ENCODE measurements at places on chromosomes 12 and 14.

- DNase-seq, result no peak
Measured at GRCh38 chr14:33629792-33630191, 321.1 kb downstream of the EGLN3 start.

- no peak for DNase-seq
Measured at GRCh38 chr14:65770681-65771080, 358.2 kb downstream of the FUT8 start.

GRCh38 chr12:124422570-124423523, 128.0 kb downstream of the RFLNA start:
- peak; percentile 10 for DNase-seq

- DNase-seq, result no peak
Measured at GRCh38 chr12:77685901-77686300, 144.8 kb upstream of the NAV3 start.

DNA sequence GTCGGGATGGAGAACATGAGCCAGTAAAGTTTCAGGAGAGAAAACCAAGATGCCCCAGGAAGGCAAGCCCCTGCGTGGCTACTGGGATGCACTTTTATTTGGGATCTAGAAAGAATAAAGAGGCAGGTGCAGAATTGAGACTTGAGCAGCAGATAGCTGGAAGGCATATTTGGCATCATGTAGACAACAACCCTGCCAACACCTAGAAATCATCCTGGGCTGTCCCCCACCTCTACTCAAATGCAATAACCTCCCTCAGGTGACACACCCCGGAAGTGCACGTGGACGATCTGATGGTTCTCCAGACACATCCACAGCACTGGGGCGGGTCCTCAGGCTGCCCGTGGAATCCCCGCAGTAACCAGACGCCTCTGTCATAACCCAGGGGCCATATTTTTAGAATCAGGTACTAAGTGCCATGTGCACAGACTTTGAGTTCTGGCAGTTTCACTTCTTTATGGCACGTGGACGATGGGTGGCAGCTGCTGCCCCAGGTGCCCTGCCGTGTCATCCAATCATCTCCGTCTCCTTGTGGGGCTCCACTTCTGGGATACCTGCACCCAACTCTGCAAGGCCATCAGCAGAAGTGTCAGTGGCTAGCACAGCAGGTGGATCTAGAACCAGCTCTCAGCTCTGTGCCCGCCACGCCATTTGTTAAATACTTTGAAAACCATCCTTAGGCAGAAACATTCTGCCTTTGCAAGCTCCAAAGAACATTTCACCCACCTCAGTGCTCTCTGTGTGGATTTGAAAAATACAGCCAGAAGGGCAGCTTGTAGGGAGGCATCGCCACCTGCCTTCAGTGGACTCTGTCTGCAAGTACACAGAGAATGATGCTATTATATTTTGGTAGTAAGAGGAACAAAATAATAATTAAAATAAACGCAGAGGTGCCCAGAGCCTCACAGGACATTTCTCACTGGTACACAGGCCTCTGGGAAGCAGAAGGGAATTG, 771.7 kb upstream of the TMEM132C start:
- no peak for DNase-seq

- no peak for DNase-seq
Measured at GRCh38 chr14:24388474-24389179, 10.2 kb upstream of the NYNRIN start.

GRCh38 chr12:65443038-65443437, 164.6 kb downstream of the MSRB3 start:
- no peak for DNase-seq

DNA sequence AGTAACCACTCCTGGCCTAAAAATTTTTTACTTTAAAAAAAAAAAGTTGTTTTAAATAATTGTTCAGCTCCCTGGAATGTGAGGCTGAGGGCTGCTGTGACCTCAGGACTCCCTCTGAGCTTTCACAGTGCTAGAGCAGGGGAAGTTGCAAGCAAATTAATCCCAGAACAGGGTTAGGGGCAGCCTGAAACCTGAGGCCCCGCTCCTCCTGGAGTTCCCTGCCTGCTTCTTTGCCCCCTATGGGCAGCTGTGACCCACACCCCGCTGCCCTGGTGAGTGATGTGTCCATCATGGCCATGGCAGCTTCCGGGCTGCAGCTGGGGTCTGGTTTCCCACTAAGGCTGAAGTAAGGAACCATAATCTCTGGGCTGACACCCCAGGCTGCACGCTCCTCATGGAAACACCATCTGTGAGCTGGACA, 9.5 kb downstream of the RITA1 start:
- DNase-seq, result no peak

DNA sequence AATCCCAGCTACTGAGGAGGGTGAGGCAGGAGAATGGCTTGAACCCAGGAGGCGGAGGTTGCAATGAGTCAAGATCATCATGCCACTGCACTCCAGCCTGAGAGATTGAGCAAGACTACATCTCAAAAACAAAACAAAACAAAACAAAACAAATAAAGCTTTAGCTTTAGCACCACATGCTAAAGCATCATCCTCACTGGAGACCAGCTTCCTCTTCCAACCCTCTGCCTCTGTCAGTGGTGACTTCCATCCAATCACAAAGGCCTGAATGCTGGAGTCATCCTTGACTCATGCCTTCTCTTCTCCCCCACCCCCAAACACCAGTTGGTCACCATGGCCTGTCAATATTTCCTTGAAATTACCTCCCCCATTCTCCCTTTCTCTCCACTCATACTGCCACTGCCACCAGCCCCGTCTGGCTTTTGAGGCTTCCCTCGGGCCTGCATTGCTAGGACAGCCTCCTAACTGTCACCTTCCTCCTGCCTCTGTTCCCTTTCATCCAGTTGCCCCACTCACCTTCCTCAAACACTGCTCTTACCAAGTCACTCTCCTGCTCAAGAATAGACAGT, 1.4 kb downstream of the ZNF385A start:
- no peak for DNase-seq

DNA sequence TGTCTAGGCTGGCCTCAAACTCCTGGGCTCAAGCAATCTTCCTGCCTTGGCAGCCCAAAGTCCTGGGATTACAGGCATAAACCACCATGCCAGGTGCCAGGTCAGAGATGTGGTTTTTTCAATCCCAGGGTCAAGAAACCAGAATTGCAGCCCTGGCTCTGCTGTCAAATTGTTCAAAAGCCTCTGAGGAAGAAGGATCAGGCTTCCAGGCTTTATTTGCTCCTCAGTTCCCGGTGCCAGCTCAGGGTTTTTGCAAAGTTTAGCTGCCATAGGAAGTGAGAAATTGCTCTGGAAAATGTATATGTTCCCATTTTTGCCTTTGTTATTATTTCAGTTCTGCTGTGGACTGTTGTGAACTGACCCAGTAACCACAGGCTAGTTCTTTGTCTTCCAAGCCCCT, 28.7 kb downstream of the WNT5B start:
- DNase-seq, result no peak

- DNase-seq, result no peak
Measured at GRCh38 chr14:85037411-85037810, 492.5 kb upstream of the FLRT2 start.

DNA sequence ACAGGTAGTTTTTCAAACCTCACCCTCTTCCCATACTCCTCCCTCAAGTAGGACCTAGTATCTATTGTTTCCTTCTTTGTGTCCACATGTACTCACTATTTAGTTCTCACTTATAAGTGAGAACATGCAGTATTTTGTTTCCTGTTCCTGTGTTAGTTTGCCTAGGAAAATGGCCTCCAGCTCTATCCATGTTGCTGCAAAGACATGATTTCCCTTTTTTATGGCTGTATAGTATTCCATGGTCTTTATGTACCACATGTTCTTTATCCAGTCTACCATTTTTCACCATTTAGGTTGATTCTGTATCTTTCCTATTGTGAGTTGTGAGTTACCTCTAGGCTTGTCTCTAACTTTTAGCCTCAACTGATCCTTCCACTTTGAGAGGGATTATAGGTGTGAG, 310.7 kb downstream of the PRKD1 start:
- DNase-seq, result no peak

- DNase-seq, result no peak
Measured at GRCh38 chr14:99769799-99770198, 23.4 kb upstream of the EML1 start.

DNA sequence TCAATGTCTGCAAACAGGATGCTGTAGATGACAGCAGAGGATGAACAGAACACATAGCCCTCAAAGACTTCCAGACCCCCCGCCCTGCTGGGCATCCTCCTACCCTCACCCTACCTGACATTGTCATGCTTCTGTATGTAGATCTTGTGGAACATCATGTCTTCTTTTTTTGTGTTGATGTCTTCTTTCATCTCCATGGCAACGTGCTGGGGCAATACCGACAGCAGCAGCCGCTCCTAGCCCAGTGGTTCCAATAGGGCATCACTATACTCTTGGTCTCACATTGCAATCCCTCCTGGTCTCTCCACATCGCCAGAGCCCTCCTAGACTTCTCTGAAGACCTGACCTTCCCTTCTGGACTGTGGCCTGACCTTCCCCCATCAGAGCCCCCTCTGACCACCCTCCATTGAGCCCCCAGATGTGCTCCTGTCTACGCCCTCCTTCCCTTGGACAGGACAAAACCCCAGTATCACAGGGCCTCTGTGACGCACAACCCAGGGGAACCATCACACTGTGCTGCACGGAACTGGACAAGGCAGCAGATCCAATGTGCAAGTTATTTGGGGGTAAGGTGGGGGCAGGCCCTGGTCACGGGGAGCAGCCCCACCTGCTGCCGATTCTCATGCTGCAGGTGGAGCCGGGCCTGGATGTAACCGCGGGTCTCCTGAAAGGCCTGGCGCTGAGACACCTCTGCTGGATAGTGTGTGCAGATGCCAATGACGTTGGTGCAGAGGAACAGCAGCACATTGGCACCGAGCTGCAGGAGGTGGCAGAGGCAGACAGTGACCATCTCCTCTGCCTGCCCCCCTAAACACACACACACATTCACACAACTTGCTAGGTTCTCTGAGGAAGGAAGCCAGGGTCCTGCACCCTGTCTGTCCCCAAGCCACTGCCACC, 11.1 kb downstream of the ADCY6 start:
- no peak for DNase-seq
